ENCODE measurements at places on chromosomes 12 and 14. TPM values are rescaled to one million over a fixed set of nuclear protein-coding genes. Genes with fewer than 3 reads are reported as not detected.
A peak's percentile ranks its signal among the peaks of the same experiment; 100 is the strongest.

The NTS gene
- 0.68 TPM for polyA plus RNA-seq

The BMP4 gene
- polyA plus RNA-seq: 14.9 TPM

The LAG3 gene
- polyA plus RNA-seq: 0.70 TPM

DNA sequence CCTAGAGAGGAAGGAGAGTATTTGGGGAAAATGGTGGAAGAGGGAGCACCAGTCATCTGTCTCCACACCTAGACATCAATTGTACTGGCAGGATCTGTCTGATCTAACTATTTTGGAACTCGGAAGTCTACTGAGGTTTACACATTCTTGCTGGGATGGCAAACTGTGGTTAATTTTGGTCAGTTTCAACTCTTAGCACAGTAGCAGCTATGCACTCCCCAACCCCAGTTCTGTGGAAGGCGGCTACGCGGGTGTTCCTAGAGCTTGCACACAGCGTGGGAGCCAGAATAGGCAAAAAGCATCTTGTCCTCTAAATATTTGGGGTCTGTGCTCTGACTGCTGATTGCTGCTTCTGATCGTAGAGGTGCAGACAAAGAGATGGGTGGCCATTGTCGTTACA lies 33.8 kb downstream of the TECPR2 start:
- DNase-seq: no peak

The SPTB gene
- 178 TPM for polyA plus RNA-seq

The TAS2R9 gene
- polyA plus RNA-seq: not detected

DNA sequence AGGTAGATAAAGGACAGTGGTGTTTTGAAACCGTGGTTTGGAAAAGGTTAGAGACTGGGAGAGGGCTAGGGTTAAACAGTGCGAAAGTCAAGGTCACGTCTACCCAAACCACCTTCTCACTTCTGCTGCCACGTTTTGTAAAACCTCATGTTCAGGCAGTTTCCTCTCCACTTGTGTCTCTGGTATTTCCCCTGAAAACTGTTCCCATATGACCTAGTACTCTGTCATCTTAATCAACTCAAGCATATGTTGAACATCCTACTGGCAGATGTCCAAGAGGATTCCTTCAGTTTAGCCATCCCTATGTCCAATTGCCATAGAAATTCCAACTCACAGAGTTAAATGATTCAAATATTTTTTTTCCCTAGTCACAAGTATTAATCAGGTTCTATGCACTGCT lies 17.4 kb downstream of the CLEC4C start:
- DNase-seq: no peak

- DNase-seq: no peak
Observed at GRCh38 chr12:46815809-46816208, 10.0 kb downstream of the SLC38A4 start.

GRCh38 chr12:26108915-26109314 lies 15.9 kb downstream of the BHLHE41 start:
- DNase-seq: no peak

DNA sequence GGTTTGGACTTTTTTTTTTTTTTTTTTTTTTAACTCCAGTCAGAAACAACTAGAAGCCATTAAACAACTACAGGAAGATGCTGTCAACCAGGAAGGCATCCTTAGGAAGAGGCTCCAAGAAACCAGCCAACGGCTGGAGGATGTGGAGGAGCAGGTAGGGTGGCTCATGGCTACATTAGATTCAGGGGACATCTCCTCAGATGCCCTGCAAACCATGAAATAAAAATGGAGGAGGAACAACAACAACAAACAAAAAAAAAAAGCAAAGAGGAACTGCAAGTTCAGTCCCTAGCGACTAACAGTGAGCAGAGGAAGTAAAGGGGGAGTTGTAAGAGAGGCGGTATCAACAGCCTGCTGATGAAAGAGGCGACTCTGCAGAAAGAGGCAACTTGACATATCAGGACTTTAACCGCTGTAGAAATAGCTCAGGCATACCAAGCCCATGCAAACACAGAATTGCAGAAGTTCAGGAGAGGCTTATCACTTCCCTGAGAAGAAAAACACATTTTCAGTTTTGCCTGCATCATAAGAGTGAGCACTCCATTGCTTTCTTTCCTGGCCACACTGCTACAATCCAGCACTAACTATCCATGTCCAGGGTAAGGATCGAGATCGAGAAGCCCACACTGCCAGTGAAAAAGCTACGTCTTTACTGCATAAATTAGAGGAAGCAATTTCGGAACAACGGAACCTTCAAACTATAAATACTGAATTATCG lies 103.5 kb upstream of the BCAT1 start:
- peak; percentile 22 for DNase-seq

DNA sequence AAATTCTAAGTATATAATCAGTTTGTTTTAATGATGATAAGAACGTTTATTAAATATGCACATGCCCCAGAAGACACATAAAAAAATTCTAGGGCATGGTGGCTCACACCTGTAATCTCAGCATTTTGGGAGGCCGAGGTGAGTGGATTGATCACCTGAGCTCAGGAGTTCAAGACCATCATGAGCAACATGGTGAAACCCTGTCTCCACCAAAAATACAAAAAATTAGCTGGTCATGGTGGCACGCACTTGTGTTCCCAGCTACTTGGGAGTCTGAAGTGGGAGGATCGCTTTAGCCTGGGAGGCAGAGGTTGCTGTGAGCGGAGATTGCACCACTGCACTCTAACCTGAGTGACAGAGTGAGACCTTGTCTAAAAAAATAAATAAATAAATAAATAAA lies 4.0 kb downstream of the CD69 start:
- no peak for DNase-seq

GRCh38 chr14:84859116-84859515 lies 670.8 kb upstream of the FLRT2 start:
- no peak for DNase-seq

DNA sequence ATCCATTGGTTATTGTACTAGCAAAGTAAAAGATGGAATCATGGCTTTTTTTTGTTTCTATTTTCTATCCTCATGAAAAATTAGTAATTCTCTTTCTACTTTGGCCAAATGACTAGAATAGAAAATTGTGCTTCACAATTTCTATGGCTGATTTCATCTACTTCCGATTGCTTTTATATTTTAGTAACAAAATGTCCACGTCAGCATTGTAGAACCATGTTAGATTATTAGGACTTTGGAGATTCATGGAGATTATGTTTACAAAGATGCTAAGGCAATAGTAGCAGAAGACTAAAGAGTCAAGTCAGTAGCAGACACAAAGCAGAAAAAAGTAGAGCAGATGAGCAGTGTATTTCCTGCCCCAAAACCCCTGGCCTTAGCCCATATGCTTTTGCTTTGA lies 113.6 kb downstream of the C12orf42 start:
- no peak for DNase-seq

- DNase-seq: no peak
Observed at GRCh38 chr14:71658261-71658860, 273.9 kb upstream of the RGS6 start.

DNA sequence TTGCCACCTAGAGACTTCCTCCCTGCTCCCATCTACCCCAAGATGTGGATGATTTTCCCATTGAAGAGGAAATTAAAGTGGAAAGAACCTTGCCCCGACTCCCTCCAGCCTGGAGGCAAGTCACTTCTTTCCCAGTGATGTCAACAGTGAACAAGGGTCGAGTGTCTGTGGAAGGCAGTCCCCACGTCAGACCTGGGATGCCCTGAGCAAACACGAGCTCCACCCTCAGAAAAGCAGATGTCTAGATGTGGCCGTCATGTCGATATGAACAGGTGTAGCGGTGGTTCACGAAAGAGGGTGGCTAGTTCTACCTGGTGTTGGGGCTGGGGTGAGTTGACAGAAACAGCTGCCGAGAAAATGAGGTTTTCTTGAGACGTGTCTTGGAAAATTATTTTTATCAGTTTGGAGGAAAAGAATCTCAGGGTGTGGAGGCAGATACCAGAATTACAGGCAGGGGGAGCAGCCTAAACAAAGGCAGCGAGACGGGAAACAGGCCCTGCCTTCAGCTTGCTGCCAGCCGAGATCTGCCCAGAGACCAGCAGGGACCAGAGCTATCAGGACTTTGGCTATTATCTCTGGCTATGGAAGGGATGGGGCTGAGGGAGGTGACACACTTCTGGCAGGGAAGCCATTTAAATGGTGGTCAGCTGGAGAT lies 25.9 kb downstream of the SYNDIG1L start:
- DNase-seq: no peak

- DNase-seq: no peak
Observed at GRCh38 chr12:84658877-84659276, 253.7 kb downstream of the SLC6A15 start.

- no peak for DNase-seq
Observed at GRCh38 chr12:79826267-79827128, 108.4 kb downstream of the PPP1R12A start.

The MDGA2 gene
- polyA plus RNA-seq: 0.11 TPM

The MRPL52 gene
- polyA plus RNA-seq: 73.7 TPM

GRCh38 chr14:49868720-49869114 lies 16.1 kb upstream of the NEMF start:
- no peak for DNase-seq

The FSCB gene
- not detected for polyA plus RNA-seq

GRCh38 chr14:53376064-53376463 lies 222.9 kb upstream of the DDHD1 start:
- DNase-seq: no peak

GRCh38 chr14:59895721-59896120 lies 24.2 kb upstream of the LRRC9 start:
- no peak for DNase-seq

DNA sequence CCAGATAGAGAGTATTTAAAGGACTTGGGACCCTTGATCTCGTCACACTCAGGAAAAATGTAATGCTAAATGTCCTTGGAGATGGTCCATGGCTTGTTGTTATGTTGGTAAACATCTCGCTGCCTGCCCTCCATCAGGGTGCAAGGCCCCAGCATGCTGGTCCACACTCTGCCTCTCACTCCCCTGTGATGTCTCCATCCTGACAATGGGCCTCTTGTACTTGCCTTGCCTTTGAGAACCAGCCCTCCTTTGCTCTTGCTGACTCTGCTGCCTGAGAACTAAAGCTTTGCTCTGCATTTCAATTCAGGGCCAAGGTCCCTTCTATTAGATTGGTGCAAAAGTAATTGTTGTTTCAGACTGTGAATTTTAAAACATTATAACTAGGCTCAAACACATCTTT lies 131.0 kb upstream of the LMNTD1 start:
- DNase-seq: no peak

The NRIP2 gene
- polyA plus RNA-seq: 6.2 TPM

DNA sequence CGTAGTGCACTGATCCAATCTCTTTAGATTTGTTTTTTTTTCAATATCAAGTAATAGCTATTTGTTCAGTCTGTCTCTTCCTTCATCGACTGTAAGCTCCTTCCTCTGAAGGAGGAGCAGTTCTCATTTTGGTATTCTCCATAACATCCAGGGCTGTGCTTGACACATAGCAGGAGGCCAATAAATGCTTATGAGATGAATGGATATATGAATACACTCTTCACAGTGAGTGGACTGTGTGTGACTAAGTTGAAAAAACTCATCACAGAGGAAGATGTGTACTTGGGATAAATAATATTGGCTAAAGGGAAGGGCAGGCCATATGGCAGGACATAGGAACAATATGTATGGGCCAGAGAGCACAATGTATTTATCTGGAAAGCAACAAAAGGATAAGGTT lies 205.3 kb upstream of the PRICKLE1 start:
- no peak for DNase-seq

GRCh38 chr12:130849561-130850417 lies 10.7 kb upstream of the STX2 start:
- no peak for DNase-seq

GRCh38 chr12:25710128-25710527 lies 157.0 kb upstream of the LMNTD1 start:
- DNase-seq: peak; percentile 72

GRCh38 chr12:49043856-49044258 lies 16.7 kb downstream of the KMT2D start:
- no peak for DNase-seq

The LIN7A gene
- polyA plus RNA-seq: 2.3 TPM

GRCh38 chr12:1093166-1093751 lies 102.2 kb downstream of the ERC1 start:
- DNase-seq: peak; percentile 29

GRCh38 chr14:97290065-97290464 lies 492.9 kb downstream of the VRK1 start:
- DNase-seq: no peak

DNA sequence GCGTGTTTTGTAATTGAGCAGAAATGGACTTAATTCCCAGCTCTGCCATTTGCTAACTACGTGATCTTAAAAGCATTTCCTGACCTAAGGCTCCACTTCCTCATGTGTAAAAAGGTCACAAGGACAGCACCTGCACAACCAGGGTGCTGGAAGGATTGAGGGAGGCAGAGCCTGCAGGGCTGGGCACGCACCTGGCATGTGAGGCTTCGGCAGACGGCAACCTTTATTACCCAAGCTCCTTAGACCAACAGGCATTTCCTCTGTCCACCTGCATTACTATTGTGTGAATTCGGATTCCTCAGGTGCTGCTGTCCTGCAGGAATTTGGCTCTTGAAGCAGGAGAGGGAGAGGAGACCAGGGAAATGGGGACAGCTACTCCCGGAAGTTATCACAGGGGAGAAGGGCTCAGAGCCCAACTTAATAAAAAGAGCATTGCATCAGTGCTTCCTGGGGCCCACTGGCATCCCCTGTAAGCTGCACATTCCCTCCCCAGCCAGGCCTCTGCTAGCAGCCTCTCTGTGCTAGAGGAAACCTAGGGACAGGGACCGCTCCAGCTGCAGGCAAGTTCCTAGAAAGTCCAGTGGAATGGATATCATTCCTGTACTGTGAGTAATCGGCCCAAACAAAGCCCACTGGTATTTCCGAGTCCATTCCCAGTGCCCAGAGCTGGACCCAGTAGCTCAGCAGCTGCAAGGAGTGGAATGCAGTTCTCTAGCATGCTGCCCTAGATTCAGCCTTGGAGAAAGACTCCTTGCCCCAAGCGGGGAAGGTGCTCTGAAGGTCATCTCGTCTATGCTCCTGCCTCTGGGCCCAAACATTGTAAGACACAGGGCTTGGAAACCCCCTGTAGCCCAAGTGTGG lies 157.1 kb upstream of the CCND2 start:
- no peak for DNase-seq

DNA sequence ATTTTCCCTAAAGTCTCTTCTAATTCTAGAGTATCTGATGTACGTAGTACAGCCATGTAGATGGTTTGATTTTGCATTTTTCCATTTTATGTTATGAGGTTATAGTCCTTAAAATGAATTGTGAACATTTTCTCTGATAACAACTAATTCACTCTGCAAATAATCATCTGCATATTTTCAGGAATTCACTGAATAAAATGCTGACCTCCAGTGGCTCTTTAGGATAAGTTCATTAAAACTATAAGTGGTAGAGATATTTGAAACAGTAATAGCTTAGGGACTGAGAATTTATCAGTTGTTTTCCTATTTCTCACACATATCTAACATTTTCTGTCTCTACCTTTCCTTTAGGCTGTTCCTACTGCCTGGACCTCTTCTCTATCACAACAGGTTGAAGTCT lies 4.4 kb downstream of the MSRB3 start:
- DNase-seq: no peak

- no peak for DNase-seq
Observed at GRCh38 chr12:102067574-102068258, 5.9 kb upstream of the WASHC3 start.

The CMA1 gene
- not detected for polyA plus RNA-seq

Measured in forelimb muscle (tissue), 1 donor.